ENCODE measurements at places on chromosomes 7 and 10.

DNA sequence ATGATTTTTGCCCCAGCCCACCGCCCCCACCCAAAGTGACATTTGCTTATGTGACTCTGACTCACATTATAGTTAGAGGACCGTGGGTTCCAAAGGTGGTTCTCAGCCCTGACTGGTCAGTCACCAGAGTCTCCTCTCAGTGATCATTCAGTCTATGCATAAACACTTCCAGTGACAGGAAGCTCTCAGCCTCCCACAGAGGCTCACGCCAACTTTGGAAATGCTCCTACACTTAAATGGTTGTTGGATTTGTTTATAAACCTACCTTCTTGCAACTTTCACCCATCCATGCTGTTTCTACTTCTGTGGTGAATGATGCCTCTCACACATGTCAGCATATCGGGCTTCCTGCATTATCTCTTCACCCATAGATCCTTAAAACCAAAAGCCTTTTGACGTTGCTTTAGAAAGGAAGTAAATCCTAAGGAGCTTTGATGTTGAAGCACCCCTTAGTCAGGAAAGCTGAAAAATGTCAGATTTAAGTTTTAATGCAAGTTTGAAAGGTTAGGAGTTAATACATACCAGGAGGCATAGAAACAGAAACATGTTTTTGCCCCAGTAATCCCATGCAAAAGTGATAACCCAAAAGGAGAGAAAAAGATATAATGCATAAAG, 46.5 kb upstream of the FGL2 start:
- DNase-seq = no peak

DNA sequence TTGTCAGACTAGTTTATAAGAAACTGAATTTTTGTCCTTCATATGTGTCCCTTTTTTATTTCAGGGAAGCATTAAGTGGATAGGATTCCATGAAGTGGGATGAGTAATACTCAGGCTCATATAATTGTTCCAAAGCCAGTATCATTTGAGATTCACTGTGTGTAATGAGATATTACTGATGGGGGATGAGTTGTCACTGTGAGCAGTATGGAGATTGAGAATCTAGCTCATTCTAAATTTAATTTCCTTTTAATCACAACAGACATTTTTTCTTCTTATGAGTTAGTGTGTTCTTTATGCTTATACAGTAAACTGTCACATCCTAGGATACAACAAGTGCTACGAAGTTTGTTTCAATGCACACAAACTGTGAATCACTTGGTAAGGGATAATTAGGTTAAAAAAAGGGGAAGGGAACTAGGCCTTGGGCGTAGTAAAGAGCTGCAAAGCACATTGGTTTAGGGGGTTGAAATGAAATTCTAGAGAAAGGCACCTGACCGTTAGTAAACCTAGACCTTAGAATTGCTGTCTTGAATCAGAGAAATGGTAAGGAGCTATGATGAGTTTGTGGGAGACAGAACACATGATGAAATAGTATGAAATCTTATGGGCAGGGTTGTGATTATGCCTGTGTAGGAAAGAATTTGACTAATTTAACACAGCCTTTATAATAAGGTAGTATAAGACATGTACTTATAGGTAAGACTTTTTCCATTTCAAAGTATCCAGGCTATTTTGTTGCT, 153.4 kb downstream of the MLLT10 start:
- no peak for DNase-seq

DNA sequence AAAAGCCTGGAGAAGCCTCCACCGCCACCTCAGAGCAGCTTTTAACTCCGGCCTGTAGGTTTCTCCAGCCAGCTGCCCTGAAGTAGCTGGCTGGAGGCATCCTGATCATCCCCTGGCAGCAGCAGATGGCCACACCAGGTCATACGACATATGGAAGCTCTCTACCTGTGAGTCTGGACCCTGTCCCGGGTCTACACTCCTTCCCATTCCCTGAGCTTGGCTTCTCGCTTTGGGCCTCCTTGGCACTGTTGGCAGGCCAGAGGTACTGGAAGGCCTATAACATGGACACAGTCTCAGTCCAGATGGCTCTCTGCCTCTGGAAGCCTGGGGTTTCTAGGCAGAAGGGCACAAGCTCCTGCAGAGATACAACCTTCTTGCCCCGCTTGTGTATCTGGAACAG, 43.5 kb upstream of the TRIM8 start:
- no peak for DNase-seq

GRCh38 chr10:2981361-2981801, 86.0 kb upstream of the PFKP start:
- DNase-seq = no peak

DNA sequence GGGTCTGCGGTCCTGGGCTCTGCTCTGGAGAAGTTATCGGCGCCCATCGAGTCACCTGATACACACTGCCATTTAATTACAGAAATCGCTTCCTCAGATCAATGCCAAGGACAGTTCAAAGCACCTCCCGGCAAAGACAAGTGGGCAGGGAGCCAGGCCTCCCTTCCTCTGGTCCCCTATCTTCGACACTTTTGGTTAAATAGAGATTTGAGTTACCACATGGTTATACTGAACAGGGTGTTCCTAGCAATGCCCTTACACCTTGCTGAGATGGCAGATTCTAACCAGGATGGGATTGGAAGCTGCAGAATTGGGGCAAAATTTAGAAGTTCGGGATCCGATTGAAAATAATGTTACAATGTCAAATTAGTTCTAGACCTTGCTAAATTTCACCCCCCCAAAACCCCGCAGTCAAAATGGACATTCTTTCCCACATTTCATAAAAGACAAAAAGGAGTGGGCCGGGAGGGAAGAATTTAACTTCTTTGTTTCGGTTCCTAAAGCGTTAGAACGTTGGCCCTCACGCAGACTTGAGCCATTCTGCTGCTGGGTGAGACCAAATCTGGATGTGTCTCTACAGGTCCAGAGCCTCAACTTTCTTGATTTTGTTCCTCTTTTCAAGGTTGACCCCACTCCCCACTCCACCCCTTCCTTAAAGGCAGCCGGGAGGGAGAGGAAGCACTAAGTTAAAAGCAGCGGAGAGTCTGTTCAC, 2.2 kb upstream of the DLX5 start:
- no peak for DNase-seq

GRCh38 chr7:135913404-135913803, 63.8 kb downstream of the MTPN start:
- no peak for DNase-seq

- no peak for DNase-seq
These were observed 36.1 kb upstream of the CCNY start for GRCh38 chr10:35300063-35300699.

DNA sequence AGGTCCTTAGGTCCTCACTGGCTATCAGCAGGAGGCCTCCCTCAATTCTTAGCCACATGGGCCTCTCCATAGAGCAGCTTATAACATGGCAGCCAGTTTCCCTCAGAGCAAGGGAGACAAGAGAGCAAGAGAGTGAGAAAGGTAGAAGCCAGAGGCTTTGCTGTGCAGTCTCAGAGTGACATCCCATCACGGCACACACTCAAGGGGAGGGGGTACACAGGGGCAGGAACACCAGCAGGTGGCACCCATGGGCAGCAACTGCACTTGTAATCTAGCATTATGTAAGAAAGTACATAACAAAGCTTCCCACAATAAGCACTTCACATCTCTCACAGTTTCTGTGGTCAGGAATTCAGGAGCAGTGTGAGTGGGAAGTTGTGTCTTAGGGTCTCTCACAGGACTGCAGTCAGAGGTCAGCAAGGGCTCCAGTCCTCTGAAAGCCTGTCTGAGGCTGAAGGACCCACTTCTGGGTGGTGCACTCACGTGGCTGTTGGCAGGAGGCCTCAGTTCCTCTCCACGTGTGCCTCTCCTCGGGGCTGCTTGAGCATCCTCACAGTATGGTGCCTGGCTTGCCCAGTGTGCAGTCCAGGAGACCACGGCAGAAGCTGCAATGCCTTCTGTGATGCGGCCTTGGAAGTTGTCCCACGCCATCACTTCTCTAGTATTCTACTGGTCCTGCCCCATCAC, 159.4 kb downstream of the OAT start:
- DNase-seq = no peak

DNA sequence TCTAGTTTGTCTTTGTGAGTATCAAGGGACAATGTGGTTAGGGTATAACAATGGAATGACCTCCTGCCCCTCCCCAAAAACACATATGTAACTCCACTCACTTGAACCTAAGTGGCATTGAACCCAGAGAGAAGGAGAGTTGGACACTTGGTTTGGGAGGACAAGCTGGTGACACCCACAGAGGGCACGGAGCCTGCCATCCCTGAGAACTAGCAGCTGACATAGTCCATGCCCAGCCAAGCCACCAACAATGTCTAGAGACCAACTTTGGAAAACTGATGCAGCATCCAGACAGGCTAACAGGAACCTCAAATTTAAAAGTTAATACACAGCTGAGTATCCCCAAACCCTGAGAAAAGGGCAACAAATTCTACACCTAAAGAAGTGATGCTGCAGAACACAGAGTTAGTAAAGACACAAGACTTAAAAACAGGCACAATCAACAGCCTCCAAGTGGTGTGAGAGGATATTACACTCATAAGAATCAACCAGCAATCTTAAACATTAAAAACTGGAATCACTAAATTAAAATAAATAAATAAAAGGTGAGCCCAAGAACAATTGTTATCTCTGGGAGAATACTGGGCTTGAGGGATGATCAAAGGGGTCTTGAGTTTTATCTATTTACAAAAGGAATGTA, 27.2 kb downstream of the NUDCD3 start:
- no peak for DNase-seq

DNA sequence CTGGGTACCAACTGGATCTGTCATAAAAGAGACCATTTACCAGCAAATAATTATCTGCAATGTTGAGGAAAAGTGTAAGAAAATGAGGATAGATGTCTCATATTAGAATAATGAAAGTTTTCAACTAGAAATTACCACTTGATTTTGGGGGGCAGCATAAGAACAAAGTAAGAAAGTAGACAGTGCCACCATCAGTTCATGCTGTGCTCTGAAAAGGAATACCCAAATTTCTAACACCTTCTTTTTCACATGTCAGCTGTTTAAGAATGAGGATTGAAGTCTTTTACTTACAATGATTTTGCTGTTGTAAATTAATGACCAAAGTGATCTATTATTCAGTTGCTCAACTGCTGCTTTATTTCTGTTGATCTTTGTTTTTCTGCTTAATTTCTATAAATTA, 578.3 kb downstream of the ETV1 start:
- no peak for DNase-seq

GRCh38 chr10:30862486-30862885, 169.2 kb downstream of the ZNF438 start:
- DNase-seq = no peak

DNA sequence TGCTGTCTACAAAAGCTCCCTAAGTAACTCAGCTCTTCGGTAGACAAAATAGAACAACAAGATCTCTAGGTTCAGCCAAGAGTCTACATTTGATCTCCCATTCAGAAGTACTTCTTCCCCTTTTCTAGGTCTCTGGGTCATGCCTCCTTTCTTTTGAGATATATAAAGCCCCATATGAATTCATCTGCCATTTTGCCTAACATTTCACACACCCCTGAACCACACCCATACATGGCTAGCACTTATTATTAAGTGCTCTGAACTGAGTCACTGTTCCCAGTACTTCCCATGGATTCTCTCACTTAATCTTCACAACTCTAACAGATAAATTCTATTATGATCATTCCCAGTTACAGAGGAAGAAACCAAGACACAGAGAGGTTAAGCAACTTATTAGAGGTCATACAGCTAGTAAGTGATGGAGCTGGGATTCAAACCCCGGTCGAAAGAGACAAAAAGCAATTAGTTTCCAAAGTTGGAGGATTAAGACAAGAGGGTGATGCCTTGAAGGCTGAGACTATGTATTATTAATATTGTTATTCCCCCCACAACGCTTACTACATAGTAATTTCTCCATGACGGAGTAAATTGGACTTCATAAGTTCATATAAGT, 17.3 kb downstream of the MYOF start:
- no peak for DNase-seq

GRCh38 chr10:114825513-114826253, 4.1 kb downstream of the FHIP2A start:
- DNase-seq = no peak

GRCh38 chr7:19248681-19249080, 103.5 kb upstream of the FERD3L start:
- DNase-seq = no peak

- DNase-seq = no peak
These were observed 160.4 kb downstream of the KIF20B start for GRCh38 chr10:89861584-89862301.

DNA sequence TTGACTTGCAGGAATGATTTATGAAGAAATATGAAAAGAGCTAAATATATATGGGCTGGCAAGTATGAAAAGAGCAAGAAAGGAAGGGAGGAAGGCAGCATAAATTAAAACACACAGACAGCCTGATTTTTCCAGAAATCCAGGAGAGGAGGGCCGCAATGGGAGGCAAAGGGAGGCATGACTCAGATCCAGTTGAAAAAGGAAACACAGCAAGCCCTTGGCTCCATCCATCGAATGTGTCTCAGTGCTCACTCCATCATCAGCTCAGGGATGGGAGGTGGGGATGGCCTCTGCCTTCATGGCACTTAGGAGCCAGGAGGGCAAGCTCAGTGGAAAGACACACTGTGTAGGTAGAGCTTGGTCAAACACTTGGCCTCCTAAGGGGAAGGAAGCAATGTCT, 75.7 kb upstream of the PDZD8 start:
- DNase-seq = no peak

GRCh38 chr10:64574371-64574770, 1053.2 kb downstream of the REEP3 start:
- no peak for DNase-seq

DNA sequence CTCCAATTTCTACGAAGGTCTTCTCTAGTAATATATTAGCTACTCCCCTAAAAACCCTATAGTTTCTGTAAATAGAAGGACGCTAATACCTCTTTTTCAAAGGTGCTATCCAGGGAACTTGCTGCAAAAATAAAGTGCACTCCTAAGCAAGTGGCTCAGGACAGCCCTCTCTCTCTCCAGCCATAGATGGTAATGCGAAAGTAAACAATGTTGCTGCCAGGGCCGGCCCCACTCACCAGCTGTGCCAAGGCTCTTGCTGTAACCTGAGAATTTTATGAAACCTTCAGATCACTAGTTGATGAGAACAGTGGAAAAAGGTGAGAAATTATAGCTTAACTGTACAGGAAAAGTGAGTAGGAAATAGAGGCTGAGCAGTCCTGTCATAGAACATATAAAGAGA, 10.9 kb upstream of the TAS2R39 start:
- DNase-seq = no peak

- DNase-seq = no peak
These were observed 218.1 kb downstream of the WDR11 start for GRCh38 chr10:121069061-121069850.

GRCh38 chr10:119373294-119374102, 166.1 kb downstream of the GRK5 start:
- no peak for DNase-seq

All from effector CD8-positive, alpha-beta T cell (primary cell).